Stimulated activated CD8-positive, alpha-beta memory T cell treated with anti-CD3 and anti-CD28 coated beads, Interleukin-2, amount 100 ng/mL, for 1 hour (primary cell): ENCODE measurements at places on chromosomes 11 and 22.
A peak's percentile ranks its signal among the peaks of the same experiment; 100 is the strongest.

DNA sequence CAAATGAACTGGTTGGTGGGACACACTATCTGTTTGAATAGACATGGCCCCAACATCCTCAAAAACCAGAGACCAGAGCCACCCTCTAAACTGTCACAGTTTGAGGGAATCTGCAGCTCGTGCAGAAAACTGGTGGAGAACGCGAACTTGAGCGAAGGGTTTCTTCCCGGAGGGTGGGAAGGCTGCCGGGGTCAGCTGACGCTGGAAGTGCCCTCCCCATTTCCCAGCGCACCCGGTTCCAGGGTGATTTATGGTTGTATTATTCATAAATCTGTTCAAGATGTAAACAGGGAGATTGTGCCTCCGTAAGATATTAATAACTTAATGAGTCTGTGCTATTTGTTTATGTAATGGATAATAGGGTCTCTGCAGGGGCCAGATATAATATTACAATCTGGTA lies 1396.7 kb downstream of the BRD1 start:
- DNase-seq, result no peak

DNA sequence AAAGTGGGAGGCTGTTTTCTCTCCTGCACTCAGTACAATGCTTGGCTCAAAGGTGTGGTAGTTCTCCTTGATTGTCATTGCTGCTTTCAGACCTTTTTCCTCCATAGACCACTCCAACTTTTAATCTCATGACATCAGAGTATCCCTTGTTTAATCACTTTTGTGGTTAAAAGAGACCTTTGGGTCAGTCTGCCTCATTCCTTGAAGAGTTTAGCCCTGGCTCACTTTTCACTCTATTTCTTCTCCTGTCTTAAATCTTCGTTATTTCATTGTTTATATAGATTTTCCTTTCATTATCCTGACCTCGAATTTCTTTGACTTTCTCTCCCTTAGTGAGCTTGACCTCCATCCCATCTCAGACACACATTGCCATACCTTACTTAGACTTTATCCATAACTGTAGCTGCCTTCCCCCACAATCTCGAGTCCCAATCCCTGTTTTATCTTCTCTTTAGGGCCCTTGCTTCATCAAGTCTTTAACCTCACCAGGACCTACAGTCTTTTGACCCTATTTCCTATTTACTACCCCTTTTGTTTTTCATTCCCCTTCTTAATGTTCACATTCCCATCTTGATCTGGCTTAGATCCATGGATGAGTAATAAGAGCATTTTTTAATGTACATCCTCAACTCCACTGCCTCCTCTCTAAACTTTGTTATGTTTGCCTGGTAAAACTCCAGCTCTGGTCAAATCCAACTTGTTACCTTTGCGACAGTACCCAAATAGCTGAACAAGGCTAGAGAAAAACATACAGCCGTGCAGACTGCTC lies 9.5 kb downstream of the ATXN10 start:
- DNase-seq, result no peak

DNA sequence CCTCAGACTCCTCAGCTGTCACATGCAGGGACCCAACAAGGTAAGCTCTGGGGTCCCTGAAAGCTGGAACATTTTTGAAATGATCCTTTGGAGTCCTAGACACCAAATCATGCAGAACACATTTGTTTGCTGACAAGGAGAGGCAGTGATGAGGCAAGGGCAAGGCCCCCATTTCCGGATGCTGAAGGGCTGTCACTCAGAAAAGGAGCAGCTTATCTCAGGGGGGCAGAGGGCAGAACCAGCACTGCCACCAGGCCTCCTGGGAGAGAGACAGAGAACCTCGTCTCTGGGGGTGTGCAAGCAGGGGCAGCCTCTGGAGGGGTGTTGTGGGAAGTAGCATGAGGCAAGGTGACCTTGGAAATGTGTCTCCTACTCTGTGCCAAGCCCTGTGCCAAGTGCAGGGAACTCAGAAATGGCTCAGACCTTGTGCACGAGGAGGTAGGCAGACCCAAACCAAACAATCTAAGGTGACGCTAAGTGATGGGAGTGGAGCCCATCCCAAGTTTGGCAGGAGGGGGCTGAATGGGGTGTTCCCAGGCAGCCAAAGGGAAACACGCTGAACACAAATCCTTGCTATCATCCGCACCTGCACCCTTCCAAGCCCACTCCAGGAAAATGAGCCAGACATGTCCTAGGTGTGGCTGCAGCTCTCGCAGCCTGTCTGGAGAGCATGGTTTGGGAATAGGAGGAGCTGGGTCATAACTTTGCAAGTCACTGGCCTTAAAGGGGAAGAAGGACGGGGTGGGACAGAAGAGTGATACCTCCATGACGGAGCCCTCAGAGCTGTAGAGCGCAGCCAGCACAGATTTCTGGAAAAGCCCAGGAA lies 94.2 kb downstream of the PDE2A start:
- no peak for DNase-seq

DNA sequence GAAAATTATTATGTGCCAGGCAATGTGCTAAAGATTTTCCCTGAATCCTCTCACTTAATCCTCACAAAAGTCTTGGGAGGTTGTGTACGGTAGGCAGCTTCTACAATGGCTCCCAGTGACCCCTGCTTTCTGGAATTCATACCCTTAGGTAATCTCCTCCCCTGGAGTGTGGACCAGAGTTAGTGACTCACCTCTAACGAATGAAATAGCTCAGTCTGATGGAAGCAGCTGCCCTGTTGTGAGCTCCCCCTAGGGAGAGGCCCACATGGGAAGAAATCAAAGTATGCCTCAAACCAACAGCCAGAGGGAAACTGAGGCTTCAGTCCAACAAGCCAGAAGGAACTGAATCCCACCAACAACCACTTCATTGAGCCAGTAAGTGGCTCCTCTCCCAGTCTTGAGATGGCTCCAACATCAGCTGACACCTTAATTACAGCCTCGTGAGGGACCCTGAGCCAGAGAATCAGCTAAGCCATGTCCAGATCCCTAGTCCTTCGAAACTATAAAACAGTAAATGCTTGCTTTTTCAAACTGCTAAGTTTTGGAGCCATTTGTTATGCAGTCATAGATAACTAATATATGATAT lies 98.9 kb upstream of the ISX start:
- no peak for DNase-seq

DNA sequence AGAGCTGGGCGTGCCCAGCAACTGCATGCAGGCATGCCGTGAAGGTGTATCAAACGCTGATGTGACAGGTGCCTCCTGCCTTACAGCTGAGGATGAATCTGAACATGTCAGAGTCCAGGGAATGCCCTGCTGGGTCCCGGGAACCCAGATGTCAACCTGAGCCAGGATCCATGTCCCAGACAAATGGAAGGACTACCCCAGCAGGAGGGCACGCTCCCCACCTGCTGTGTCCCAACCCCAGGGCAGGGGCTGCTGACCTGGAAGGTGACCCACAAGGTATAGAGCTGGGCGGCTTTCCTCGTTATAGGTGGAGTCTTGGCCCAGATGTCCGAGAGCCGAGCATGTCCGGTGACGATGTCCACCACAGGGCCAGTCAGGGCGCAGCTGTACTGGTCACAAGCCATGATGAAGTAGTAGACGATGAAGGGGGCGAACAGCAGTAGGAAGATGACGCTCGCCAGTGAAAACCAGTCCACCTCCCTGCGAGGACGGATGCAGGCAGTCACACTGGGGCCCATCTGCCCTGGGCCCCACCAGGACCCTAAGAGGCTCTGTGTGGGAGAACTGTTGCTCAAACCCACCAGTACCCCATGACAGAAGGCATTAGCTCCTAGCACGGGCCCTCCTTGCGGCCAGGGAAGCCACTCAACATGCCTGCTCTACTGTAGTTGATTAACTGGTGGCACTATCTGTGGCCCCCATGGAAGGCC lies 4.3 kb downstream of the DHCR7 start:
- no peak for DNase-seq

- DNase-seq, result no peak
Measured at GRCh38 chr11:46686886-46687795, 13.3 kb downstream of the ARHGAP1 start.

DNA sequence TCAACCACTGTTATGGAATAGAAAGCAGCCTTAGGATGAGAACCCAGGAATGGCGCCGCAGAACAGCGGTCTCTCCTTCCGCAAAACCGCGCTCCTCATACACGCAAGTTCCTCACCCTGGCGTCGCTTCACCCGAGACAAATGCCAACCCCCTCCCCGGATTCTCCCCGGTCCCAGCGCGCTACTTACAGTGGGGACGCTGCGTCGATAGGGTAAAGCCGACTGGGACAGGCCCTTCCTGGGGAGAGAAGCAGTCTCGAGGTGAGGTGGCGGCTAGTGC lies 287 bp downstream of the RPS13 start:
- no peak for DNase-seq

GRCh38 chr22:46726066-46726985 lies 11.7 kb downstream of the CERK start:
- DNase-seq, result no peak

DNA sequence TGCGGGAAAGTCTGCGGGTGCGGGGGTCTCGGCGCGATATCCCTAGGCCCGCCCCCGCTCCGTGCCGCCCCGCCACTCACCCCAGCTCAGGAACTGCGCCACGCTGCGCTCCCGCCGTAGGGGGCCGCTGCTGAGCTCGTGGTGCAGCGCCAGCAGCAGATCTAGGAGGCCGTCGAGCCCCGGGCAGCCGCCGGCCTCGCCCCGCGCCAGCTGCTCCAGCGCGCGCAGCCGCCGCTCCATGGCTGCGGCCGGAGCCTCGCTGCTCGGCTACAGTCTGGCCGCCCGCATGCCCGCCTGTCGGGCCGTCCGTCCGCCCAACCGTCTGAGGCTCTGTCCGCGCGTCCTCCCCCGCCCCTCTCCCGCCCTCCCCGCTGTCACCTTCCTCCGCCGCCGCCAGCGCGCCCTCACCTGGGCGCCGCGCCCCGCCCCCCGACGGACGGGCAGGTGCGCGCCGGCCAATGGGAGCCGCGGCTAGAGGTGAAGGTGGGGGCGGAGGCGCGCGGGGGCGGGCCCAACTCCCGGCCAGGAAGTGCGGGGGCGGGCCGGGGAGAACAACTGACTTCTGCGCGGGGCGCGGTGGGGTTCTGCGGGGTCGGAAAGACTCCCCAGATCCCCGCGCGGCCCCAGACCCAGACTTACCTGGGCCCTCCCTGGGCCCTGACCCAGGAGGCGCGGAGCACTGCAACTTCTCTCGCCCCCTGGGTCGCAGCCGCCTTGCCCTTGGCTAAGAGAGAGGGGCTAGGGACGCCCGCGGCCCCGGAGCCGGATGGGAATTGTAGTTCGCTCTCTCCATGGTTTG lies at the start of gene CDC42BPG:
TSS of gene CDC42BPG (minus strand) at position 324 of the 799 bp plus-strand sequence. CDS start at position 240, 84 bp downstream.
- peak; percentile 56 for DNase-seq

DNA sequence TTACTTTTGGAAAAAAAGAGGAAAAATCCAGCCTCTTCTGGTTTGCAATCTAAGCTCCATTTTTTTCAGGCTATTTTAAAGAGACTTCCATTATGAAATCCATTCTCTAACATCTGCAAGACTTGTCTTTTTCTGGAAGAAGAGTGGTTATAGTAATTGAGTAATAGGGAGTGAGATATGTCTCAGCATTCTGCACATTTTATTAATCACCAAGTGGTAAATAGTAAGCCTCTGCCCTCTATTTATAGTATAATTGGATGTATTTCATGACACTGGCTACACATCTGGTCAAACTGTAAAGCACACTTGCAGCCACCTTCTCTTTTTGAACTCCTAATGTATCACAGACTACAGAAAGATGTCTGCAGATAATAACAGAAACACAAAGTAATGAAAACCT lies 391.1 kb downstream of the ETS1 start:
- DNase-seq, result no peak

- DNase-seq, result no peak
Measured at GRCh38 chr11:68016904-68017817, 7.0 kb downstream of the ALDH3B1 start.

GRCh38 chr11:69131644-69132300 lies 24.0 kb upstream of the SMIM38 start:
- DNase-seq, result no peak

DNA sequence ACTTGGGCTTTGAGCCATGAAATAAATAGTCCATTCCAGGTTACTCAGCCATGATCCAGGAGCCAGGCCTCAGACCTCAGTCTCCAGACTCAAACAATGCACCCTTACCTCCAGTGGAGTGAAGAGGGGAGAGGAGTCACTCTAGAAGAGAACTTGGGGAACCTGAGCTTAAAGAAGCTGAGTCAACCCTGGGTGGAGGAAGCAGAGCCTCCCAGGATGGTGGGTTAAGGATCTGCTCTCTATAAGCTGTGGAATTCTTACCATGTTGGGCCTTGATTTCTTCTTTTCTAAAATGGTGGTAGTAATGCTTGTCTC lies 113.2 kb downstream of the NECTIN1 start:
- DNase-seq, result no peak

DNA sequence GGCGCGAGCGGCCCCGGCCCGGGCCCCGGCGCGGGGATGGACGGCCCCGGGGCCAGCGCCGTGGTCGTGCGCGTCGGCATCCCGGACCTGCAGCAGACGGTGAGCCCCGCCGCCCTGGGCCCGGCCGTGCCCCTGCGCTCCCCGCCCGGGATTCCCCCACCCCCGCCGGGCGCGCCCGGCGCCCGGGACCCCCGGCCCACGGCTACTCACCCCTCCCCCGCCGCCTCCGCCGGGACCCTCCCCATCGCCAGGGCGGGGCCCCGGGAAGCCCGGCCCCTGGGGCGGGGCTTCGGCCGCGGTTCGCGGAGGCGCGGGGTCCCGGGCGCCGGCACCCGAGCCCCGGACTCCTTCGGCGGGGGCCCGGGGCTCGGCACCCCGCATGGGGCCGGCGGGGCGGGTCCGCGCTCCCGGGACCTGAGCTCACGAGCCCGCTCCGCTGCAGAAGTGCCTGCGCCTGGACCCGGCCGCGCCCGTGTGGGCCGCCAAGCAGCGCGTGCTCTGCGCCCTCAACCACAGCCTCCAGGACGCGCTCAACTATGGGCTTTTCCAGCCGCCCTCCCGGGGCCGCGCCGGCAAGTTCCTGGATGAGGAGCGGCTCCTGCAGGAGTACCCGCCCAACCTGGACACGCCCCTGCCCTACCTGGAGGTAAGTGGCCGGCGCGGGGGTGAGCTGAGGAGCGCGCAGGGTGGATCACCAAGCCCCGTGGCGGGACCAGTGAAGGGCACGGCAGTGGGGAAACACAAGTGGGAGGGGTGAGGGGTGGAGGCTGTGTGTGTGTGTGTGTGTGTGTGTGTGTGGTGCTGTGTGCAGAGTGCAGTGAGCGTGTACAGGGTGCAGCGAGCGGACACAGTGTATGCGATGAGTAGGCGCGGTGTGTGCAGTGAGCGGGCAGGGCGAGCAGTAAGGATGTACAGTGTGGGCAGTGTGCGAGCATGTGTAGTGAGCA lies 2.3 kb downstream of the SHANK3 start:
- no peak for DNase-seq
